Type B pancreatic cell (in vitro differentiated cells): ENCODE measurements at places on chromosomes 1 and 21.

- no peak for DNase-seq
- H3K36me3 ChIP-seq = no peaks in the 10 kb centered on the region
- H3K27me3 ChIP-seq = no peaks in the 10 kb centered on the region
- peak overlapping the region; percentile 53 for H3K27ac ChIP-seq
- no peak overlapping the region for H3K4me3 ChIP-seq
Observed at GRCh38 chr1:211912038-211912437, 81.5 kb upstream of the LPGAT1 start.

DNA sequence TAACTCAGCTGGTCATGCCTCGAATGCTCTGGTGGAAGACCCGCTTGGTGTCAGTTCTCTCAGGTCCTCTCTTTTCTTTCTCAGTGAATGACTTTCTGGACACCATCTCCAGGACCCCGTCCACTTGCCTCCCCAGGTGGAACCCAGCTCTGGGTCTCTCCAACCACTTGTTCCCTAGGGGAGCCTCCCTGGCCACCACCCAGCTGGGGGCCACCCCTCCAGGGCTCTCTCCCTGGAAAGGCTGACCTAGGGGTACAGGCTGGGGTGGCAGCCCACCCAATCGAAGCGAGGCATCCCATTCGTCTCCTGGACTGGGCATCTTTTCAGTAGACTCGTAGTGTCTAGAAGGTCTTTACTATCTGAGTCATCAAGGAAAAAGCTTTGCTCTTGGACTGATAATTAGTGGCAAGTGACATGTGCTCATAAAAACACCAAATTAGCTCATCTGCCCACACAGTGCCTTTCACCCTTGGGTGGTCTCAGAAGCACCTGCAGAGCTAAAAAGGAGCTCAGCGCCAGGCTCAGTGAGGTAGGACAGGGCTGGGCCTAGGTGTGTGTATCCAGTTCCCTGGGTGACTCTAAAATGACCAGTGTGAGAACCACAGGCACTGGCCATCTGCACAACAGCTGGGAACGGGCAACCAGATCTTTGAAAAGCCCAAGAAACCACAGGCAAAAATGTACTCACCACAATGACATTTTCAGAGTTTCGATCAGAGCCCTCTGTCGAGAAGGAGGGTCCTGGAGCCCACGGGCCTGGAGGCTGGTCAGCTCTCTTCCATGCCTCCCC is 2.4 kb upstream of the PDXK start:
- H3K36me3 ChIP-seq = no peaks in the 10 kb centered on the region
- H3K27ac ChIP-seq = peak overlapping the region; percentile 67
- DNase-seq = no peak
- no peaks in the 10 kb centered on the region for H3K27me3 ChIP-seq
- peak overlapping the region; percentile 81 for H3K4me3 ChIP-seq

DNA sequence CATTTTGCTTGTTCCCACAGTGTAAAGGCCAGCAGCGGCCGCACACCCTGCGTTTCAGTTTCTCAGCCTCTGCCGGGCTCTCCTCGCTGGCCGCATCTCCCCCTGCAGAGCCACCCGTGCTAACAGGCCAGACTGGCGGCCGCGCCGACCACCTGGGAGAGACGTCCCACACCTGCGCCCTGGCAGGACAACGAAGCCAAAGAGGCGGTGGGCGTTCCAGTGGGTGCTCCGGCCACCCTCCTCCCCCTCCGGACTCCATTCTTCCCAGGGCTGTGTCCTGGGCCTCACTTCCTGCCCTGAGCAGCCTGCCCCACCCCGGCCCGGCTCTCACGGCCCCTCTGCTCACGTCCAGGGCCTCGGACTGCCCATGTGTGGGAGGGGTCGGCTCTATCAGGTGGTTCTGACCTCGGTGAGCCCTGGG is 31.9 kb upstream of the SLC19A1 start:
- H3K27me3 ChIP-seq = peaks cover 16% of the 10 kb centered on the region
- no peak overlapping the region for H3K4me3 ChIP-seq
- H3K36me3 ChIP-seq = no peaks in the 10 kb centered on the region
- DNase-seq = no peak
- H3K27ac ChIP-seq = no peak overlapping the region

GRCh38 chr1:165408518-165408917 is 36.4 kb downstream of the RXRG start:
- no peak for DNase-seq
- no peak overlapping the region for H3K4me3 ChIP-seq
- no peaks in the 10 kb centered on the region for H3K36me3 ChIP-seq
- H3K27me3 ChIP-seq = peaks cover 27% of the 10 kb centered on the region
- no peaks in the 10 kb centered on the region for H3K4me1 ChIP-seq

- H3K27ac ChIP-seq = no peak overlapping the region
- peaks cover 37% of the 10 kb centered on the region for H3K4me1 ChIP-seq
- H3K27me3 ChIP-seq = no peaks in the 10 kb centered on the region
- H3K4me3 ChIP-seq = no peak overlapping the region
- H3K36me3 ChIP-seq = peaks cover 2% of the 10 kb centered on the region
Observed at GRCh38 chr1:54266195-54266594, 66.2 kb downstream of the MRPL37 start.

- H3K27me3 ChIP-seq = no peaks in the 10 kb centered on the region
- peak overlapping the region; percentile 53 for H3K27ac ChIP-seq
- no peak for DNase-seq
Observed at GRCh38 chr1:164701189-164701761, 142.3 kb downstream of the PBX1 start.

DNA sequence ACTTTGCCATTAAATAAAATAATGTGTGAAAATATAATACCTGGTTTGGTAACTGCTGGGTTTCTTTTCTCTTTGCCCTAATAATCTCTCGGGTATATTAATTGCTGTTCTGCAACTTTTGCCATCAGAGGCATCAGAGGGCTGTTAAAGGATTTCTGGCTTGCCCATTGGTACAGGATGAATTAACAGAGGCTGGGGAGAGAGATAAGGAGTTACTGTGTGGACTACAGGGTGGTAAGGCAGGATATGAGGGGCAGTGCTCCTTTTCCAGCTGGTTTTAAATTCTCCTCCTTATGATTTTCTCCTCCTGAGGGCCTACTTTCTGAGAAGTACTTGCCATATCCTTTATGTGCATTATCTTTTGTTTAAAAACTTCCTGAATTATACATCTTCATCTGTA is 48.3 kb downstream of the FGGY start:
- no peaks in the 10 kb centered on the region for H3K27me3 ChIP-seq
- H3K4me3 ChIP-seq = no peak overlapping the region
- no peak for DNase-seq
- no peak overlapping the region for H3K27ac ChIP-seq
- no peaks in the 10 kb centered on the region for H3K4me1 ChIP-seq

GRCh38 chr1:29259802-29260441 is 23.6 kb downstream of the PTPRU start:
- H3K27ac ChIP-seq = peak overlapping the region; percentile 51
- peaks cover 29% of the 10 kb centered on the region for H3K4me1 ChIP-seq
- H3K27me3 ChIP-seq = no peaks in the 10 kb centered on the region
- DNase-seq = no peak

GRCh38 chr21:34722684-34723300 is 54.0 kb downstream of the CLIC6 start:
- H3K27ac ChIP-seq = no peak overlapping the region
- H3K27me3 ChIP-seq = peaks cover 6% of the 10 kb centered on the region
- no peaks in the 10 kb centered on the region for H3K4me1 ChIP-seq
- H3K4me3 ChIP-seq = no peak overlapping the region
- no peaks in the 10 kb centered on the region for H3K36me3 ChIP-seq

DNA sequence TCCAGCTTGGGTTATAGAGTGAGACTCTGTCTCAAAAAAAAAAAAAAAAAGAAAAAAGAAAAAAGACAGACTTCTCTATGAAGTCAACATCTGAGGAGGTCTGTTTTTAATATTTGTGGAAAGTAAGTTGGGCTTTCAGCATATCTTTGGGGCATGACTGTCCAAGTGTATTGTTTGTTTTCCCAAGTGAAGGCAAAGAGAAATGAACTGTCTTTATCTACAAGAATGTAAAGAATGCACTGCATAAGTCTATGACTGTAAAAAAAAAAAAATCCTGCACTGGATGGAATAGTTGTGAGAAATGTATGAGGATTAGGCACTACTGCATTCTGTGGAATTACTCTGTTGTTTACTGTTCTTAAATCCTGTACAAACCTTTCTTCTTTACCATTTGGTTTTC is 45.6 kb upstream of the TMEM61 start:
- H3K4me3 ChIP-seq = no peak overlapping the region
- H3K27me3 ChIP-seq = no peaks in the 10 kb centered on the region
- H3K27ac ChIP-seq = peak overlapping the region; percentile 15
- DNase-seq = no peak
- H3K4me1 ChIP-seq = peaks cover 43% of the 10 kb centered on the region
